ENCODE measurements at places on chromosomes 6 and 20.

- no peak for DNase-seq
These were observed 161.2 kb downstream of the KLHL32 start for GRCh38 chr6:97085772-97086171.

DNA sequence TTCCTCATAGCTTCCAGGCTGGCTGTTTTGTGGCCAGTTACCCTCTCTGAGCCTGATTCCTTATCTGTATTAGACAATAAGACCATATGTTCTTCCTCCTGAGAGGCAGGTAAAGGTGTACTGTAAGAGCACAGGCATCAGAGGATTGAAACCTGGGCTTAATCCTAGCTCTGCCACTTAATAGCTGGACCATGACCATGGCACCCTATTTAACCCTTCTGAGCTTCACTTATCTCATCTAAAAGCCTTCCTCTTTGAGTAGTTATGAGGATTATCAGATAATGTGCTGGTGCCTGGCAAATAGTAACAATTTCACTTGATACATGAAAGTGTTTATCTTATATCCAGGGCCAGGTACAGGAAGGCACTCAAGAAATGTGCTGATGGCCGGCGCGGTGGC, 34.9 kb downstream of the BCL2L1 start:
- no peak for DNase-seq

- DNase-seq, result no peak
These were observed 3.1 kb downstream of the LAMP5 start for GRCh38 chr20:9517297-9518162.

- no peak for DNase-seq
These were observed 30.0 kb upstream of the ZNF217 start for GRCh38 chr20:53623454-53624211.

- DNase-seq, result no peak
These were observed 386.0 kb upstream of the MAN1A1 start for GRCh38 chr6:119735530-119735929.

- no peak for DNase-seq
These were observed 32.8 kb downstream of the VIP start for GRCh38 chr6:152783217-152783878.

- no peak for DNase-seq
These were observed 78.3 kb upstream of the FYN start for GRCh38 chr6:111951497-111952085.

DNA sequence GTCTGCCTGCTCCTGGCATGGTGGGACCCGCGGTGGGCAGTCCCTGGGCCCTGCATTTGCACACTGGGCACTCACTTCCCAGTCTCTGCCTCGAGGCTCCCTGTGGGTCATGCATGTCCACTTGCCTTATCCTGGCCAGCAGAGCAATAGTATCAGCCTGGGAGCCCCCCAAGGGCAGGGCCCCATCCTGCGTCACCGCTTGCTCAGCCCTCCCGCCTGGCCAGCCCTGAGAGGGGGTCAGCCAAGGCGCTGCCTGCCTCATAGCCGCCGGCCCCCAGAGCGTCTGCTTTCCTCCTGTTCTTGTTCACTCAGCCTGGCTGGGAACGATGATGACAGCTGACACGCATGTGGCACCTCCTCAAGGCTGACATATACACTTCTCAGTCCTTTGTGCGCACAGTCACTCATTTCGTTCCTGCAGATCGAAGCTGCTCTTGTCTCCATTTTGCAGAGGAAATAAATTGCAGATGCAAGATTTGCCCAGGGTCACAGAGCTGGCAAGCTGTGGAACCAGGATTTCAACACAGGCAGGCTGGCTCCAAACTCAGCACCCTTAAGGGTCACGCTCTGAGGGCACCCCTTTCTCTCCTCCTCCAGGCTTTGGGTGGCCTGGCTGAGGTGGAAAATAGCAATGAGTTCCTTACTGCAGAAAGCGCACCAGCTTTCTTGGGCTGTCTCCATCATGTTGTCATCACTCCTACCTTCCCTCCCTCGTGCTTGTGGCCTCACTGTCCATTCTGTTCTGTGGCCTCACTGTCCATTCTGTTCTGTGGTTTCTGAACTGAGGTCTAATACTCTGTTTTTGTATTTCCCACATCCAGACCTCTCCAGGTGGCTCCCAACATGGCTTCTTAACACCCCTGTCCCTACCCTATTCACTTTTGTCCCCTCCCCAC, 17.2 kb downstream of the KCNK17 start:
- DNase-seq, result no peak

GRCh38 chr20:48718786-48719578, 108.8 kb downstream of the PREX1 start:
- peak; percentile 28 for DNase-seq

DNA sequence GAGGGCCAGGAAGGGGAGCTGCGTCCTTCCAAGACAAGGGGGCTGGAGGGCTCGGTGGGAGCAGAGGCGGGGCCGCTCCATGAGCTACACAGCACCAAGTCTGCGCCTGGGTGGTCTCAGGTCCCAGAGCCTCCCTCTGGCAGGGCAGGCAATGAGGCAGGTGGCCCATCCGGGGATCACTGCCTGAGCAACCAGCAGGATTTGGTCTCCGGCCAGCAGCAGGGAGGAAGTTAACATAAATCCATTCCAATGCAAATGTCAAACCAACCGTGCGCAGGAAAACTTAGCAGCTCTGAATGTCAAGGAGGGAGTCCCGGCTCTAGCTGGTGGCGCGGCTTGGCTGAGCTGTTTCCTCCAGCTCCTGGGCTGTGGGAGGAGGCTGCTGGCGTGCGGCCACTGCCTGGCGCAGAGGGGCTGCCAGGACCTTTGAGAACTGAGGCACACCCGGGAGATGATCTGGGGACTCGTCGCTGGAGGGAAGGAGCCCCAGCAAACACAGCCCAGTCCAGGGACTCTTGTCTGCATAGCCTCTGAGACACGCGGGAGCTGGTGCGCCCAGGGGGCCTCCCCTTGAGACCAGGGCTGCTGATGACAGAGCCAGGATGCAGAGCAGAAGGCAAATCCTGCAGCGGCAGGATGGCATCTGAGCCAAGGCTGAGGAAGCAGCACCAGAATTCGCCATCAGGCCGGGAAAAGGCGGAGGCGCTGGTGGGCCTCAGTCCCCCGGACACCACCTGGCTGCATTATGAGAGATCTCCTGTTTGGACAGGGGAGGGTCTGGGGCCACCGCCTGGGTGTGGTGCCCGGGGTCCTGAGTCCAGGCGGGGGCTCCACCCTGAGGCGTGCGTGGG, 33.1 kb upstream of the CHRNA4 start:
- no peak for DNase-seq

- no peak for DNase-seq
These were observed 882.0 kb downstream of the TFAP2A start for GRCh38 chr6:9532621-9533557.

DNA sequence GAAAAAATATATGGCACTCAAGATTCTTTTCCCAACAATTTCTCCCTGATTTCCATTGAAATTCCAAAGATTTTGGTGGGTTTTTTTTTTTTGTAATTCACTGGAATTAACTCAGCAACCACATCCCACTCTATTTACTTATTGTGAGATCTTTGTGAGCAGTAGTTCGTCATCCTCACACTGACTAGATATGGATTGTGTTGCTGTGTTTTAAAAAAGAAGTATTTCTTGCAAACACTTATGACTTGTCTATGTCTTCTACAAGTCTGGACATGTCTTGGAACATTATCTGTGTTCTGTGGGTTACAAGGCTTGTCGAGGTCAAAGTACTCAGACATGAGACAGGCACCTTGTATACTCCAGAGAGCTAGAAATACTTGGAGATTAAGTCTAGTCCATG, 7.3 kb upstream of the TENT5A start:
- DNase-seq, result no peak

- no peak for DNase-seq
These were observed 149.4 kb downstream of the PHF3 start for GRCh38 chr6:63785006-63785405.

DNA sequence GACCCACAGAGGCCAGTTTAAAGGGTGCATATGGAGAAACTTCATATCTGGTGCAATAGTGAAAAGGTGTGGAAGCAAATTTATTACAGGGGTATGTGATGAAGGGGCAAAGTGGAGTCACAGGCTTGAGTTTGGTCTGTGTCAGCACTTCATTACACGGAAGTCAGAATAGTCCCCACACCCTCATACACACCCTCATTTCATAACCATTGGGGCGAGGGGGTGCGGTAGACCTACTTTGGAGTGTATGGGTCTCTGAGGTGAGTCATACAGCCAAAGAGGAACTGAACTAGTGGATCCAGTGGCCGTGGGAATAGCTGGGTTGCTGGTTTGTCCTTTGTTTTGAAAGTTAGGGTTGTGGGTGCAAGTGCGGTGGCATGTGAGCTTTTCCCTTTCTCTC, 3.3 kb downstream of the TM9SF4 start:
- DNase-seq, result no peak

DNA sequence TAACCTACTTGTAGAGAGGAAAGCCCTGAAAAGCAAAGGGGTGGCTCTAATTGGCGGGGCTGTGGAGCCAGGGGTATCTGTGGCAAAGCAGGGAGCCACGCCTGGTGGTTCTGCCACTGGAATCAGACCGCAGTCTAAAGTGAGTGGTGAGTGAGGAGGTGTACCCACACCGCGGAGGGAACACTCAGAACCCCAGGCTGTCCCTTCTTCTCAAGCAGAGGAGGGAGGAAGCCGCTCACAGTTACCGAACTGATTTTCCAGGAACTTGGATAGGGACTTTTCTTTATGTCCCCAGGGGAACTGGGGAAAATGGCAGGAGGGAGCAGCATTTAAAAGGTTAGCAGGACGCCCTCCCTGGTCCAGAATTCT, 287.2 kb downstream of the TAF4 start:
- DNase-seq, result no peak

DNA sequence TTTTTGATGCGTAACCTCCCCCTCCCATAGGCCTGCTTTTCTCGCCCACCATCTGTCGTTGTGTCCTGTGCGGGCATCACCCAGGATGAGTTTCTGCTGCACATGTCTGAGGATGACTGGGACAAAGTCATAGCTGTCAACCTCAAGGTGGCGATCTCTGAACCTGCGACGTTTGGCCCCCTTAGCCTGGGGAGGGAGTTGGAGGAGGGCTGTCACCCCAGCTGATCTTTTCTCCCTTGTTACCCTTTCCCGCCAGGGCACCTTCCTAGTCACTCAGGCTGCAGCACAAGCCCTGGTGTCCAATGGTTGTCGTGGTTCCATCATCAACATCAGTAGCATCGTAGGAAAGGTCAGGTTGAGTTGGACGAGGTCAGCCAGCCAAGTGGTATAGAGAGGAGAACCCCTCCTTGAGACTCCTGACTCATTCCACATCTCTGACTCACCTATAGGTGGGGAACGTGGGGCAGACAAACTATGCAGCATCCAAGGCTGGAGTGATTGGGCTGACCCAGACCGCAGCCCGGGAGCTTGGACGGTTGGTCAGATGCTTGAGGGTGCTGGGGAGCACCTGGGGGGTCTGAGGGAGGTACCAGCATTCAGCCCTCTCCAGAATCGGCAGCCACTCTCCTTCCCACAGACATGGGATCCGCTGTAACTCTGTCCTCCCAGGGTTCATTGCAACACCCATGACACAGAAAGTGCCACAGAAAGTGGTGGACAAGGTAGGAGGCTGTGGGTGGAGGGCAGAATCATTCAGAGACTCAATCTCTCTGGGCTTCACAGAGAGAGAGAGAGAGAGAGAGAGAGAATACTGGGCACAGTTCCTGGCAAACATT, 954 bp downstream of the HSD17B8 start:
- no peak for DNase-seq

DNA sequence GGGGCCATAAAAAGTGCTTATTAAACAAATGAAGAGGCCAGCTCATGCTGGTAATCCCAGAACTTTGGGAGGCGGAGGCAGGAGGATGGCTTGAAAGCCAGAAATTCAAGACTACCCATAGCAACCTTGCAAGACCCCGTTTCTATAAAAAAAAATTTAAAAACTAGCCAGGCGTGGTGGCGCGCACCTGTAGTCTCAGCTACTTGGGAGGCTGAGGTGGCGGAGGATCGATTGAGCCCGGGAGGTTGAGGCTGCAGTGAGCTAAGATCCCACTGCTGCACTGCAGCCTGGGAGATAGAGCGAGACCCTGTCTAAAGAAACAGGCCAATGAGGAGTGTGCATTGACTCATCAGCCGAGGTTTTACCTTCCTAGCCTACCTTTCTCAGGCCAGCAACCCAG, 15.2 kb downstream of the NPEPL1 start:
- DNase-seq, result no peak

- no peak for DNase-seq
These were observed 19.2 kb downstream of the TREML4 start for GRCh38 chr6:41247288-41247865.

- DNase-seq, result no peak
These were observed 160.2 kb downstream of the NFATC2 start for GRCh38 chr20:51382111-51382985.

DNA sequence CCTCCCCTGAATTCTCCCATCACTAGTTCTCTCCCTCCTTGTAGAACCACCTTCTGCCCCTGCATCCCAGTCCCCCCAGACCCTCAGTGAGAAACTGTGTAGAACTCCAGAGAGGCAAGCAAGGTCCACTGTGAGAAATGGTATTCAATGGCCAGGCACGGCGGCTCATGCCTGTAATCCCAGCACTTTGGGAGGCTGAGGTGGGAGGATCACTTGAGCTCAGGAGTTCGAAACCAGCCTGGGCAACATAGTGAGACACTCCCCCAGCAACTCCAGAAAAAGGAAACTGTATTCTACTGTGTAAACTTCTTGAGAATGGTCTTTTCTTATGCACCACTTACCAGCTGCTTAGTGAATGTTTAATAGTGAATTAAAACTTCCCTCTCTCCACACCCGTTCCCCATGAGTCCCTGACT, 8.2 kb upstream of the CD83 start:
- no peak for DNase-seq

GRCh38 chr6:22926790-22927354, 357.5 kb downstream of the HDGFL1 start:
- no peak for DNase-seq

- DNase-seq, result no peak
These were observed 108.4 kb upstream of the INSM1 start for GRCh38 chr20:20259533-20259932.

GRCh38 chr6:74762841-74763240, 443.0 kb downstream of the COL12A1 start:
- no peak for DNase-seq

- DNase-seq, result peak; percentile 1
These were observed 26.5 kb downstream of the BCKDHB start for GRCh38 chr6:80133020-80133419.

- no peak for DNase-seq
These were observed 74.4 kb downstream of the ITCH start for GRCh38 chr20:34437330-34437986.

GRCh38 chr6:79898076-79898475, 49.3 kb downstream of the ELOVL4 start:
- no peak for DNase-seq

DNA sequence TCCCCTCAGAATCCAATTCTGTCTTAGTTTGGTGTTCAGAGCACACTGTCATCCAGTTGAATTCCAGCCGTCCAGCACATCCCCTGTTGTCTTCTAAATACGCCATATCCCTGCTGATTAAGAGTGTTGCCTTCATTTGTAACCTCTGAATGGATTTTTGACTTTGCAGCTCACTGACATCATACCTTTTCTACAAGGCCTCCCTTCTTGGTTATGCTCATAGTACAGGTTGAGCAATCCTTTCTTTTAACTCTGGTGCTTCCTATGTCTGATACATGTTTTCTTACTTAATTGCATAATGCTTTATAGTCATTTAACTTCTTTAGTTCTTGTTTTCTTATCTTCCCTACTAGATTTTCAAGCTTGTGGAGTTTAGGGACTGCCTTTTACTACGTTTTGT, 36.4 kb downstream of the XRN2 start:
- no peak for DNase-seq

GRCh38 chr6:154134471-154135147, 95.6 kb downstream of the OPRM1 start:
- DNase-seq, result no peak

- DNase-seq, result no peak
These were observed 33.9 kb downstream of the KCNK17 start for GRCh38 chr6:39280247-39280731.

- DNase-seq, result no peak
These were observed 564.9 kb upstream of the CITED2 start for GRCh38 chr6:139939189-139939979.
